ENCODE measurements at places on chromosomes 5 and 9. TPM values are rescaled to one million over a fixed set of nuclear protein-coding genes. Genes with fewer than 3 reads are reported as not detected.

GRCh38 chr9:15400281-15400941 lies 22.3 kb upstream of the SNAPC3 start:
- H3K4me1 ChIP-seq, result no peaks in the 10 kb centered on the region
- H3K27ac ChIP-seq, result no peak overlapping the region
- H3K27me3 ChIP-seq, result no peaks in the 10 kb centered on the region
- no peak overlapping the region for H3K4me3 ChIP-seq
- DNase-seq, result no peak

DNA sequence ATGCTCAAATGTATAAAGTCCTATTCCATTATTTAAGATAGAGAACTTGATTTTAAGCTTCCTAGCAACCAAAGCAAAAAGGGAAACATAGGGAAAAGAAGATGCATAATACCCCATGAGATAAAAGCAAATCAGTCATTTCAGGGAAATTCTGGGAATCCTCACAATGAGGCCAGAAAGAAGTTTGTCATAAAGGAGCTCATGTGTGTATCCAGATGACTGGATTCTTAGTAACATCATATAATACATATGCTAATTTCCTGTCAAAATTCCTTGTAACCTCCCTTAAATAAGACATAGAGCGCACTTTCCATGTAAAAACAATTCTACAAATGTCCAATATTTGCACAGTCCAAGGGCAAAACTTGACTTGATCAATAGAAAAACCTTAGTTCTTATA lies 411.0 kb upstream of the WWC1 start:
- no peaks in the 10 kb centered on the region for H3K4me1 ChIP-seq
- no peak overlapping the region for H3K4me3 ChIP-seq
- no peaks in the 10 kb centered on the region for H3K27me3 ChIP-seq
- DNase-seq, result no peak

GRCh38 chr9:97659771-97660170 lies 26.1 kb downstream of the NCBP1 start:
- no peak overlapping the region for H3K27ac ChIP-seq
- H3K36me3 ChIP-seq, result peaks cover 47% of the 10 kb centered on the region
- H3K4me3 ChIP-seq, result no peak overlapping the region
- no peaks in the 10 kb centered on the region for H3K27me3 ChIP-seq
- H3K4me1 ChIP-seq, result no peaks in the 10 kb centered on the region

GRCh38 chr9:122322553-122322952 lies 48.3 kb upstream of the PTGS1 start:
- H3K4me3 ChIP-seq, result no peak overlapping the region
- no peak for DNase-seq
- no peaks in the 10 kb centered on the region for H3K27me3 ChIP-seq
- H3K27ac ChIP-seq, result no peak overlapping the region

GRCh38 chr9:121200356-121200755 lies 1.3 kb downstream of the RAB14 start:
- H3K27me3 ChIP-seq, result no peaks in the 10 kb centered on the region
- no peaks in the 10 kb centered on the region for H3K36me3 ChIP-seq
- DNase-seq, result no peak
- H3K4me3 ChIP-seq, result peak overlapping the region; percentile 97

GRCh38 chr5:14322437-14323187 lies 179.5 kb downstream of the TRIO start:
- H3K36me3 ChIP-seq, result peaks cover 12% of the 10 kb centered on the region
- DNase-seq, result no peak
- H3K4me3 ChIP-seq, result no peak overlapping the region
- H3K27ac ChIP-seq, result no peak overlapping the region
- H3K27me3 ChIP-seq, result no peaks in the 10 kb centered on the region

GRCh38 chr5:159316519-159317383 lies 13.5 kb downstream of the IL12B start:
- H3K27ac ChIP-seq, result no peak overlapping the region
- no peaks in the 10 kb centered on the region for H3K36me3 ChIP-seq
- no peaks in the 10 kb centered on the region for H3K4me1 ChIP-seq
- no peak for DNase-seq

DNA sequence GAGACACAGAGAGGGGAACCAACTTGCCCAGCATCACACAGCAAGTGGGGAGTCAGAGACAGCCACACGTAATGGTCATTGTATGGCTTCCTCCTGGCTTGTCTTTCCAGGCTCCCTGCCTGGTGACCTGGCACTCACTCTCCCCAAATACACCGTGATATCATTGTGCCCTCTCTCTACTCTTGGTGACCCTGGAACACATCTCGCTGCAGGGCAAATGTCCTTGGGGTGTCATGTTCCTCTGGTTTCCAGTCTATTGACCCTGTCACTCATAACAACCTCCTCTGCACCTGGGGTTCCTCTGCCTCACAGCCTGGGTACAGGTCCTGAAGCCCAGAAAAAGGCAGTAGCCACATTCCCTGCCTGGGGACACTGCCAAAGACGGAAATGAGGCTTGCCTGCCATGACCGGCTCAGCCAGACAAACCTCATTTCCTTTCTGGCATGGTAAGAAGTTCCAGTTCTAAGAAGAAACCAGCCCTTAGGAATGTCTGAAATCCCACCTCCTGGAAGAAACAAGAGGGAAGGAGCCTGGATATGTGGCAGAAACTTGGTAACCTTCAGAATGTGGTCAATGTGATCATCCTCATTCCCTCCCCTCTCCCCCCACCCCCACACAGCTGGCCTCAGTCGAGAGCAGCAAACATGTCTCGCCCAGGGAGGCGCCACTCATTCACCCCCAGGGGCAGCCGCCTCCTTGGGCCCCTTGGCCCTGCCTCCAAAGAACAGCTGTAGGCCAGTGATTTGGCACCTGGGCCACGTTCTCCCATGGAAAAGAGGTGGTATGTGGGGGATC lies 30.6 kb upstream of the SMU1 start:
- no peaks in the 10 kb centered on the region for H3K36me3 ChIP-seq
- peaks cover 7% of the 10 kb centered on the region for H3K4me1 ChIP-seq
- H3K27ac ChIP-seq, result peak overlapping the region; percentile 59
- no peak overlapping the region for H3K4me3 ChIP-seq
- DNase-seq, result peak; percentile 76
- no peaks in the 10 kb centered on the region for H3K27me3 ChIP-seq

Gene POU5F2
- total RNA-seq, result 3.1 TPM

Gene FOXI1
- total RNA-seq, result not detected
